D721Med (cell line): ENCODE measurements at places on chromosomes 5 and 9.
A peak's percentile ranks its signal among the peaks of the same experiment; 100 is the strongest.

DNA sequence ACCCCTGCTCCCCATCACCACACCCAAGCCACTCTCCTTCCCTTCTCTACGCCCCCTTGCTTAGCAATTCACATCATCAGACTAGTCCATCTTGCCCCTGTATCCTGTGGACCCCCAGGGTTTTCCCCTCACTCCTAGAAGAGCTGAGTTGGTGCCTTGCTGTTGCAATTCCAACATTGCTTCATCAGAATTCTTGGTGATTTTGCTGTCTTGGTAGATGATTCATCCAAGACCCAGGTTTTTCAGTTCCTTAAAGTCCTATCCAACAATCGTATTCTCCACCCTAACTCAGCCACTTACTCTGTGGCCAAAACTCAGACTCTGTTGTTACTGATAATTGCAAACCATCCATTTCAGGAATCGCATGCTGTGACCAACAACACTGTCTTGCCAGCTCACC lies 21.4 kb upstream of the CCNJL start:
- no peak for DNase-seq

GRCh38 chr5:149870232-149870631 lies 74.4 kb downstream of the PDE6A start:
- no peak for DNase-seq

- no peak for DNase-seq
Observed at GRCh38 chr9:18075253-18075952, 398.6 kb upstream of the ADAMTSL1 start.

- DNase-seq = peak; percentile 47
Observed at GRCh38 chr5:134114886-134115805, 665 bp downstream of the TCF7 start.

DNA sequence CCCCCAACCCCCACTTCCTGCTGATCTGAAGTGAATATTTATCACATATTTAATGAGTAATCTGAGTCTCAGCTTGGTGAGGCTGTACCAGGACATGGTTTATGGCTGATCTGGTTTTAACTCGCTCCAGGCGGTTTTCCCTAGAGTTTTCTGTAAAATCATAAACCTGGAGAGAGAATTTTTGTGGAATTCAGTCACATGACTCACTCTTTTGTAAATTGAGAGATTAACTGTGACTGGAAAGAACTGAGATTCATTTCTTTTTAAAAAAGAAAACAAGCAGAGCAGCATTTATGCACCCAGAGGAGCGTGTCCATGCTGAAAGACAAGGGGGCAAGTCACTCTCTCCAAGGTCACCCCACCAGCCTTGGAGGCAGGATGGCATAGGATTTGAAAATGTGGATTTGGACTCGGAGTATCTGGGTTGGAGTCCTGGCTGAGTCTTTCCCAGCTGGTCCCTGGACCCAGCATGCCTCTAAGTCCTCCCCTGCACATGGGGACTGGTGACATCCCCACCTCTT lies 81.8 kb downstream of the ZNF618 start:
- DNase-seq = no peak

- no peak for DNase-seq
Observed at GRCh38 chr5:119795768-119796167, 166.4 kb downstream of the FAM170A start.

- no peak for DNase-seq
Observed at GRCh38 chr5:9743507-9743906, 113.4 kb upstream of the TAS2R1 start.

- DNase-seq = no peak
Observed at GRCh38 chr9:111807197-111807596, 12.5 kb upstream of the SHOC1 start.

- DNase-seq = no peak
Observed at GRCh38 chr5:78060421-78060820, 234.1 kb downstream of the AP3B1 start.

GRCh38 chr5:138538943-138539627 lies 4.0 kb downstream of the ETF1 start:
- DNase-seq = no peak

DNA sequence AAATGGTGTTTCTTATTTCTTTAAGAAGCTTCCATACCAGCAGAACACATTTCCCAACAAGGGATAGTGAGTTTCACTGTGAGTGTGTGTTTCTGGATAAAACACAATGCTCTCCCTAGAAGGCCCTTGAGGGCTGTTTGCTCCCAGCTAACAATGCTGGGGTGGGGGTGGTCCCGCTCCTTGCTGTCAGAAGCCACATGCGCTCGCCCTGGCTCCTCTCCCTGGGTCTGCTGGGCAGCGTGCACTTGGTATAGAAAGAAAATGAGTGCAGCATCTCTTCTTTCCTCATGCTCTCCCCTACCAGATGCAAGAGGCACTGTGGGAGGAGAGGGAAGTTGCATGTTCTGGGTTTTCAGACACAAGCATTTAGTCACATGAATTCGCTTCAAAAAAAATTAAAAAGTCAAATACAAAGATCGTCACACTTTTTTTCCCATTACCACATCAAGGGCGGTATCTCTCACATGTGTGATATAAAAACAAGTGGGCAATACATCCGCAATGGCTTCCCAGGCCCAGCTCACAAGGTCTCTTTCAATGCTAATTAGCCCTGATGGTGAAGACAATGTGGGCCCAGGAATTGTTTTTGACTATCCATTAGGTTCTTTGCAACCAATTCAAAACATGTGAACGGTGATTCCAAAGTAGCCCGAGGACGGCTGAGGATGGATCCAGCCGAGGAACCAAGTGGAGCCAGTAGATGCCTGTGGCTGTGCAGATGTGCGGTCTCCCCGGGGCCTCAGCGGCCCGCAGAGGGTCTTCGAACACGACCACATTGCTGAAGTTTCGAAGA lies 603.6 kb downstream of the IRX1 start:
- DNase-seq = no peak

GRCh38 chr5:148454576-148454975 lies 70.8 kb downstream of the FBXO38 start:
- no peak for DNase-seq

DNA sequence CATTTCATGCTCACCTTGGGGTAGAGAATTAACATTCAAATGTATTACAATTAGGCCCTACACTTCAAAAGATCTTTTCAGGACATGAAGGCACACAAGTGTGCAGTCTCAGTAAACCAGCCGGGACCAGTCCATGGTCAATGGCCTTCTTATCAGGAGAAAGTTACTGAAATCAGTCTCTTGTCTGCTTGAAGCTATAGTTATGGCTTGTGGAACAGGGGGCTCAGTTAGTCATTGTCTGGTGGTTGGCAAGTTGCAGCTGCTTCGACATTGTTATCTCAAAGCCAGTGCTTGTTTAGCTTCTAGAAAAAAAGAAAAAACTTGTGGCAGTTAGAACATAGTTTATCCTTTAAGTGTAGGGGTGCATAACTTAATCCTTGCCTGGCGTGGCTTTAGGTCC lies 213.1 kb upstream of the ACO1 start:
- no peak for DNase-seq

- DNase-seq = no peak
Observed at GRCh38 chr5:175059687-175060211, 335.4 kb downstream of the MSX2 start.

DNA sequence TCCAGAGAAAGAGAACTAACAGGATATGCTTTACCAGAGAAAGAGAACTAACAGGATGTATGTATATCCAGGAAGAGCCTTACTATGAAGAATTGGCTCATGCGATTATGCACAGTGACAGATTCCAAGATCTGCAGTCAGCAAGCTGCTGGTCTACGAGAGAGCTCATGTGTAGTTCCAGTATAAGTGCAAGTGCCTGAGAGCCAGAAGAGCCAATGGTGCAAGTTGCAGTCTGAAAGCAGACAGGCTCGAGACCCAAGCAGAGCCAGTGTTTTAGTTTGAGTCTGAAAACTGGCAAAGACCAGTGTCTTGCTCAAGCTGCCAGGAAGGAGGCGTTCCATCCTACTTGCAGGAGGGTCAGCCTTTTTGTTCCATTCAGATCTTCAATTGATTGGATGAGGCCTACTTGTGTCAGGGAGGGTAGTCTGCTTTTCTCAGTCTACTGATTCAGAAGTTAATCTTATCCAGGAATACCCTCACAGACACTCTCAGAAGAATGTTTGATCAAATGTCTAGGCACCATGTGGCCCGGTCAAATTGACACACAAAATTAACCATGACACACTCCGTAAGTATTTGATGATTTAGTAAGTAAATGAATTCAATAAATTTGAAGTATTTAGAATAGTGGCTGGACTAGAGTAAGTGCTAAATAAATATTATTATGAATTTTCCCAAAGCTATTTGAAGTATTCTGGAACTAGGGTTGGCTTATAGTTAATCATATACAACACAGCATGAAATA lies 372.1 kb upstream of the SGCD start:
- DNase-seq = no peak

GRCh38 chr5:123950701-123951581 lies 439.0 kb downstream of the CSNK1G3 start:
- DNase-seq = no peak

DNA sequence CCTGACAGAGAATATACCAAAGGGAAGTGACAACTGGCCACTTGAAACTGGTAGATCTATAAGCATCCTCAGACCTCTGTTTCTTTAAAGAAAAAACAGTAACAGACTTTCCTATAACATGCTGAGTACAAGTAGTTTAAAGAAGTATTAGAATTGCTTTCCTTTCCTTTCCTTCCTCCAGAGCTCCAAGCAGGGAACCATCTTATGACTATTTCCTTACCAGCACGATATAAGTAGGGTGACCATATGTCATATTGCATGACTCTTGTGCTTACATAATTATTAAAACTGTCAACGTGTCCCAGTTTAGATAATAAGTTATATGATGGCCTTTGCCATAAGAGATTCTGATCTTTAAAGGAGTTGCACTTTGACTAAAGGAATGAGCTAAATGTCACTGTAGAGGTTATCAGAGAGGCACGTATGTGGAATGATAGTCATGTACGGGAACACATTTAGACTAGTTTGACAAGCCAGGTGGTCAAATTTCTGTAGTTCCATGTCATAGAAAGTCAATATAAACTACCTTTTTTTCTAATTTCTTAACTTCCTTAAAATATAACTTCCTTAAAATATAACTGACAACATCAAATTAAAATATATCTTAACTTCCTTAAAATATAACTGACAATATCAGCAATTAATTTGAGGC lies 212.7 kb upstream of the CD180 start:
- no peak for DNase-seq

DNA sequence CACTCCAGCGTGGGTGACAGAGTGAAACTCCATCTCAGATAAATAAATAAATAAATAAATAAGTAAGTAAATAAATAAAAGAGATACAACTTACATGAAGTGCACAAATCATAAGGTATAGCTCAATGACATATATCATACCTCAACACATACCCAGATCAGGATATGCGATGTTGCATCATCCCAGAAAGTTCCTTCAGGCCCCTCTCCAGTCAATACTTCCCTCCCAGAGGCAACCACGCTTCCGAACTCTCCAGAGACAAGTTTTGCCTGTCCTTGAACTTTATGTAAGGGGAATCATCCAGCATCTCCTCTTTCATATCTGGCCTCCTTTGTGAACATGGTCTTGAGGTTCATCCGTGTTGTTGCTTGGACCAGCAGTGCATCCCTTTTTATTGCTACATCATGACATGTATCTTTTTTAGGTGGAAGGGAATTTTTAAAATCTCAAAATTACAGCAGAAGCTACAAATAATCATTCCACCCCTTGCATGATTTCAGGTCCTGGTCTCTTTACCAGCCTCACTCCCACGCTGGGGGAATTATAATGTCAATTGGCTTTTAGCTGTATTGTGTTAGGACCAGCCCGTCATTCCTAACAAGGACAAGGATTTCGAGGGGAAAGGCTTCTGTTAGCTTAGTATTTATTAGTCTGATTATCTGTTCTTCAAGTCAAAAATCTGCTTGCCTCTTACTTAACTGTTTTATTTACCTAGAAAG lies 32.9 kb upstream of the AOPEP start:
- DNase-seq = no peak

DNA sequence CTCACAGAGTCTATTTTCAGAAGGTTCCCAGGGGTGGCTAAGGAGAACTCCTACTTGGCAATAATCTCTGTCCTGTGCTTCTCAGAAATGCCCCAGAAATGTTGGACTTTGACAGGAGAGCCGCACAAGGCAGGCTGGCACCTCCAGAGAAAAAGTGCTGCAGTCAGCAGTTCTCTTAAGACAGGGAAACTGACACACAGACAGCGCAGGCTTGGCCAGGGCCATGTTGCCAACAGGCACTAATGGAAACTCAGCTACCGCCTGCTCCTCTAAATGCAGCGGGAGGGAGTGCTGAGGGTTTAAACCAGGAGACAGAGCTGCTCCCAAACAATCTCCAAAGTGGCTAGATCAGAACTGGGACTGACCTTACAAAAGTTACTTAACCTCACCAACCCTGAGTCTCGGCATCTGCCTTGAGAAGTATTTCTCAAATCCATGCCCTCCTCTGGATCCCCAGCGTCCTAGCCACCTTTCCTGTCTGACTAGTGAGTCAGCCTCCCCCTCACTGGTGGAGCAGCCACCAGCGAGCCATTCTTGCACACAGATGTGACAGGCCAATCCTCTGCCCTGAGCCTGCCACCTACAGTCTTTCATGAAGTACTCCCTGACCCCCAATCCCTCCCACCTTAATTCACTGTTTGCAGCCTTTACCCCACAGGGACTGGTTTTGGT lies 186.4 kb downstream of the CDK5RAP2 start:
- DNase-seq = no peak

DNA sequence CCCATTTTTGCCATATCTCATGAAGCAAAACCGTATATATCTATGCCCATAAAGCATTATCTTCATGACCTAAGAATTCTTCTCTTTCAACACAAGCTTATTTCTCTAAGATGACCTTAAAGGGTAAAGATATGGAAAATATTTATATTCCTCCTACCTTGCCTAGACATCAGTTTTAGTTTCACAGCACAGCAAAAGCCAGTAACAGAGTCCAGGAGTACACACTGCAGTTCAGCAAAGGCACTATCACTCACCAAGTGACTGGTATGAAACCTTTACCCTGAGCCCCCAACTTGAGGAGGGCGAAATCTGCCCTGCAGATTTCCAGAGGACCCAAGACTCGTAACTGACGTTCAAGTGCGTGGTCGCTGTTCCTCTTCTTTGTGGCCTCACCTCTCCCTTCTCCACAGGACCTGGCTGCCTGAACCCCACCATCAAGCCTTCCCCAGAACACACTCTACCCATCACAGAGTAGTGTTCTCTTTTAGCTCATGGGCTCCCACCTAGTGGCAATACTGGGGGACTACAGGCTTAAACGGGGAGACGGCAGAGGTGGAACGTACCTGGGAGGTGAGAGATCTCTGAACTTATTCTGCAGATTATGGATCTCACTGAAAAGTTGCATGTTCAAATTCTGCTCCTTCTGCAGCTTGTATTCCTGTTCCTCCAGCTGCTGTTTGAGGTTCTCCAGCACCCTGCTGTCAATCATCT lies 141.0 kb downstream of the CDK5RAP2 start:
- DNase-seq = no peak

DNA sequence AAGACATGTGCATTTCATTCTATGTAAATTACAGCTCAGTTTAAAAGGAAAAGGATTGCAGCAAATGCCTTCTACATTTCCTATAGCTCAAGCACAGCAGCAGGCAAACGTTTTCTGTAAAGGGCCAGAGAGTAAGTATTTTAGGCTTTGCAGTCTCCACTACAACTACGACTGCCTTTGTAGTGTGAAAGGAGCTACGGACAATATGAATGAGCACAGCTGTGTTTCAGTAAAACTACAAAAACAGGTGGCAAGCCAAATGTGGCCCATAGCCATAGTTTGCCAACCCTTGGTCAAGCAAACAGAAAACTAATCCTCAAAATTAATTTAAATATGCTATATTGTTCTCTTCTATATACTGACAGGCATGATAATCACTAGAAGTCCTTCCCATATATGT lies 7.2 kb downstream of the PTBP3 start:
- DNase-seq = no peak
